ENCODE measurements at places on chromosomes 5 and 9. TPM values are rescaled to one million over a fixed set of nuclear protein-coding genes. Genes with fewer than 3 reads are reported as not detected.

GRCh38 chr9:6632516-6633183, 12.9 kb downstream of the GLDC start:
- no peak for DNase-seq

- DNase-seq, result no peak
Observed at GRCh38 chr9:71790296-71790695, 22.0 kb upstream of the CEMIP2 start.

DNA sequence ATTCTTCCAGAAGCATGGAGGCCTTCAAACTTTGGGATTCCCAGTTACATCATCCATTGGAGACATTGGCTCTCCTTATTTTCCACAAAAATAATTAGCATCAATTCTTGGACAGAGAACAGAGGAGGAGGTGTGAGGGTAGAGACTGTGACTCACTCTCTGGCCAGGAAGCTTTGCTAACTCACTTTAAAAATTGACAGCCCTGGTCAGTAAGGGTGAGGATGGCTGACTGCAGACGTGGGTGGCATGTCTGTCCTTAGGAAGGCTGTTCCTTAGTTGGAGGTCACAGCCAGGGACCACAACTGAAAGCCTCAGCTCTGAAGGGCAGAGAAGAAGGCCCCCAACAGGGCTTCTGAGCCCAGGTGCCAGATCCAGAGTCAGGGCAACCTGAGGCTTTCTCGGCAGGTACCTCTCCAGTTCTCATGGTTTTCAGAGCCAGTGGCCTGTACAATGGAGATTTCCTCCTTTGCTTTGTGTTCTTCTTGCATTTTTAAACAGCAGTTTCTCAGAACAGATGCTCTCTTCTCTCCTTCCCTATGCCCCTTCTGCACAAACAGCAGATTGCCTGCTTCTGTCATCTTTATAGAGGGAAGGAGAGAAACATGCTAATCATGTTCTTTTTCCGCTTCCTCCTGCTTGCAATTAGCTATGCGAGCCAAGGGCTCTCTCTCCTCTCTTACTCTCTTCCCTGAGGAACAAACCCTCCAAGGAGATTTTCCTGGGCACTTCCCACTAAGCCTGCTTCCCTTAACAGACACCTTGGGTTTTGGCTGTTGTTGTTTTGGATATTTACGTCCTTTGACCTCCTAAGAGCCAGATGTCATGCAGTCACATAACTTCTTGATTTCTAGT, 92.5 kb upstream of the ZNF366 start:
- DNase-seq, result no peak

DNA sequence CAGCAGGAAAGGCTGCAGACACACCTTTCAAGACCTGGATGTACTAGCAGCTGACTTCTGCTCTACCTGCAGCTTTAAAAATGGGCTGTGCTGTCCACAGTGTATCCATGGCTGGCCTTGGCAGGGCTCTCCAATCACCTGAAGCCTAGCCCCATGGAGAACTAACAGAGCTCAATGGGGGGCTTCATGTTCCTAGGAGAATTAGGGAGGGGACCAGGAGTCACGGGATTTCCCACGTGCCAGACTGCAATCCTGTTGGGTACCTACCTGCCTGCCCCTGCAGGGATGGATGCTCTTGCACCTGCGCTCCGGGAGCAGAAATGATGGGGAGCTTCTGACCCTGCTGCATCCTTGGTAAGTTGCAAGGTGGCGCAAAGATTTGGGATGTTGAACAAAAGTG, 462.1 kb downstream of the ICE1 start:
- no peak for DNase-seq

DNA sequence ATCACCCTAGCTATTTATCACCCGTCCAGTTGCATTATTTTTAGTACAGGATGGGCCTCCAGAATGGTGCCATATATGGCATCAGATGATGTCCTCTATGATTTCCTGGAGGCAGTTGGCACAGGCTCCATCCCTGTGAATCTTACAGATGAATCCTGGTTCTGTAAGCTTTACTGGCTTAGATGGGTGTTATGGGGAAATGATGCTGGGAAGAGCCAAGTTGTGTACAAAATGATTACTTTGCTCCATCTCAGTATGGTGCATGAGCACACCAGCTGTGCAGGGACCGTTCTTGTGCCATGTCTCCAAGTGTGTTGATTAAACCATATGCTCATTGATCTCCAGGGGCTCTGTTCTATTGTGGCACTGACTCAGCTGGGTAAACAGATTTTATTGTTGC, 755.7 kb downstream of the TLR4 start:
- no peak for DNase-seq

DNA sequence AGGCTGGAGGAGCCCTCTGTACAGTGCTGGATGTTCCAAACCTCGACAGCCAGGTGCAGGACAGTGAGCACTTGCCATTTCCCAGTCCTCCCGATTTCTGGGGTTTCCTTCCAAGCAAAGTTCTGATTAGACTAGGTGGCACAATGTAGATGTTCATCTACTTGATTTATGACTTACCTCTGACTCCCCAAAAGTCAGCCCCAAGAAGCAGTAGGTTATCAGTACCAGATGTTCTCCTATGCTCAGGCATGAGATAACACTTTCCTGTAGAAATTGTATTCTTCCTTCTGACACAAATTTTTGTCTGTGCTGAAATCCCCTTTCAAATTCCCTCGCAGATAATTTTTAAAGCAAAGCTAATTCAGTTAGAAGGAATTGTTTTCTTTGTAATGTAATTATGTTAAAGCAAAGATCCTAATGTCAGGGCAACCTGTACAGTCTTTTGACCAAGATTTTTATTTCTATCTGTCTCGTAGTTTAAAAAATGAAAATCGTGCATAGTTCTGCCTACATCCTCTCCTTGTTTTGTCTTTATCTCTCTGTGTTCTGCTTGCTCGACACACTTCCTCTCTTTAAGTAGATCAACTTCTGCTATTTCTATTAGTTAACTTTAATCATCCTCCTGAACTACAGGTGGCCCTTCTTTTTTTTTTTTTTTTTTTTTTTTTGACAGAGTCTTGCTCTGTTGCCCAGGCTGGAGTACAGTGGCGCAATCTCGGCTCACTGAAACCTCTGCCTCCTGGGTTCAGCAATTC, 102.4 kb upstream of the PJA2 start:
- DNase-seq, result no peak

GRCh38 chr5:8961219-8961618, 584.7 kb downstream of the SEMA5A start:
- no peak for DNase-seq

Gene NEUROG1
- polyA plus RNA-seq, result not detected

Gene HRCT1
- 2.1 TPM for polyA plus RNA-seq

DNA sequence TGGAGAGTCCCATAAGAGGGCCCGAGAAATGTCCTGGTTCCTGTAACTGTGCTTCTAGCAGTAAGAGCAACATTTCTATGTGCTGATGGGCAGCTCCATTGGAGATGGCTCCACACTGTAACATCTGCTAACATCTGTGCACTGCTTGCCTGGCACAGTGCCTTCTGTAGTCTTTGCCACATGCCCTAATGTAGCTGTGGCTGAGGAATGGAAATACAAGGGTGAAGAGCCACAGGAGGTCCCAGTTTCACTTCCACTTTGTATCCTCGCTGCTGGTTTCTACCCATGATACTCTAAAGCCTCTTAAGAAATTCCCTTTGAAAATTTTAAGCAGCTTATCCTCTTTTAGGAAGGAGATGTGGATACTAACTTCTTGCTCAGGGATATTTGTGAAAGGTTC, 97.4 kb downstream of the HOMER1 start:
- no peak for DNase-seq

DNA sequence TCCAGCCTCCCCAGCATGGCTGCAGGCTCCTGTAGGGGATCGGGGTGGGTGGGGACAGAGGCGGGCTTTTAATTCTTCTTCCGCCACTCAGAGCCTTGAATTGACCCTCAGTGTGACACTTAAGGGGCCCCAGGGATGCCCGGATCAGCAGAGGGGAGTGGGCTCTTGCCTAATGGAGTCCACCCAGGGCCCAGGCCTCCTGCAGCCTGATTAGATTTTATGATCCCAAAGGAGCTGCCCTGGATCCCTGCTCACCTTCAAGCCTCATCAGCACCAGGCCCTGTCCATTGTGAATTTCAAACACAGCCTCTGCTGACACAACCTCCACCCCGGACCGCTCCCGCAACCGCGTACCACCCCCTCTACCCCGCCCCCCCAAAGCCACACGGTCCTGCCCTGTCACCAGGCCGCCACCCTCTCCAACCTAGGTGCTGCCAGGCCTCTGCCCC, 214.1 kb upstream of the IER5L start:
- no peak for DNase-seq

- no peak for DNase-seq
Observed at GRCh38 chr5:177496070-177496726, 1.2 kb downstream of the PDLIM7 start.

- DNase-seq, result no peak
Observed at GRCh38 chr9:71118324-71118723, 3.1 kb downstream of the TRPM3 start.

Gene BTNL3
- not detected for polyA plus RNA-seq

Gene NDOR1
- 7.0 TPM for polyA plus RNA-seq

Gene PROB1
- 42.6 TPM for polyA plus RNA-seq

GRCh38 chr9:121717141-121717991, 65.9 kb downstream of the DAB2IP start:
- DNase-seq, result no peak

Gene TCF7
- 2.6 TPM for polyA plus RNA-seq

DNA sequence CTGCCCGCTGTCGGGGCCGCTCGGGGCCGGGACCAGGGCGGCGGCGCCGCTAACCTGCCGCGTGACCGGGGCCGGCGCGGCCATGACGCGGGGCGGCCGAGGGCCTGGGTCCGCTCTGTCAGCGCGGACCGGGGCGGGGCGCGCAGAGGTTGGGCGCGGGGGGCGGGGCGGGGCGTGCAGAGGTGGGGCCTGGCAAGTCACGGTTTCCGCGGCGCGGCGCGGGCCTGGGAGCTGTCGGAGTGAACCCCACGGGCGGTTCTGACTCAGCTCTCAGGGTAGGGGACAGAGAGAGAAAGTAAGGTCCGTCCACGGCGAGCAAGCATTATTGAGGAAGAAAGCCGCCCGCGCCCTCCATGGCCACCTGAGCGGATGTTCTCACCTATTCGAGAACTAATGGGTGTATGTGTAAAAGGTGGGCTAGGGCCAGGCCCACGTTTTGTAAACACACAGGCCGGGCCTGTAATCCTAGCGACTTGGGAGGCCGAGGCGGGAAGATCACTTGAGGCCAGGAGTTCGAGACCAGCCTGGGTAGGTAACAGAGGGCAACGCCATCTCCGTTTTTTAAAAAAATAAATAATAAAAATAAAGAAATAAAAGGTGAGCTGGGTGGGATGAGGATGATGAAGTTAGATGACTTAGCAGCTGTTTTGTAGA, at the start of gene PRXL2C:
PRXL2C (minus strand) TSS at position 120 of the 654 bp plus-strand sequence; CDS start at position 84, 36 bp downstream.
- no peak for DNase-seq

- DNase-seq, result no peak
Observed at GRCh38 chr5:159489779-159490178, 159.5 kb upstream of the IL12B start.

GRCh38 chr5:126755593-126755992, 21.3 kb upstream of the LMNB1 start:
- no peak for DNase-seq

DNA sequence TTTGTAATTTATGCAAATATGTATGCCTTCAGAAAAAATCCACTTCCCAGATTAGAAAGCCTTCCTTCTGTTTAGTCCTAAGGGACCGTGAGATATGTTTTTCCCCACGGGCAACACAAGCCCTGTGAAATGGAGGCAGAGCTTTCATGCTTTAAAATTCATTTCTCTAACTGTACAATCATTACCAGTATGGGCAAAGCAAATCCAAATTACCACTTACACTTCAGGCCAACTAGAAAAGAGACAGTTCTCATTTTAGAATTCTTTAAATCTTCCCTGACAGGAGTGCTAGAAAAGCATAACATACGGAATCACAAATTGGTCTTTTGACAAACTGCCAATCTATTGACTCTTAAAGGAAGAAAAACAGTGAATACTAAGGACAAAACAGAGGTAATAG, 20.5 kb upstream of the TNPO1 start:
- no peak for DNase-seq

DNA sequence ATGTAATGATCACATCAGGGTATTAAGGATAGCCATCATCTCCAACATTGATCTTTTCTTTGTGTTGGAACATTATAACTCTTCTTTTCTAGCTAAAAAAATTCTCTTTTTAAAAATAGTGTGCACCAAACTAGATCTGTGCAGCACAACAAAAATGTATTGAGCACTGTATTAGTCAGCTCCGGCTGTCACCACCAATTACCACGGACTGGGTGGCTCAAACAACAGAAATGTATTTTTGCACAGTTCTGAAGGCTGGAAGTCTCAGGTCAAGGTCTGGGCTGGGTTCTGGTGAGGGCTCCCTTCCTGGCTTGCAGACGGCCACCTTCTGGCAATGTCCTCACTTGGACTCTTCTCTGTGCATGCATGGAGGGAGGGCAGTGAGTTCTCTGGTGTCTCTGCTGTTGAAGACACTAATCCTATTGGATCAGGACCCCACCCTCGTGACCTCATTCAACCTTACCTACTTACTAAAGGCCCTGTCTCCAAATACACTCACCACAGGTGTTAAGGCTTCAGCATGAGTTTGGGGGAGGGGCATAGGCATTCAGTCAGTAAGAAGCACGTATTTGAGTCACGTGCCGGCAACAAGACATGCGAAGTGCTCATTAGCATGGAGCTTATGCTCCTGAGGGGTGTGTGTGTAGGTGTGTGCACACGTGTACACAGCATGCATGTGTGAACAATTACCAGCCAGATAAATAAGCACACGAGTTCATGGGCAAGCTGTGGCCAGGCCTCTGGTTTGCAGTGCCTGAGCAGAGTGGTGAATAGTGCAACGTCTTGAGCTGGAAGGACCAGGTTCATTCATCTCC, 89.4 kb upstream of the SH3PXD2B start:
- DNase-seq, result no peak

DNA sequence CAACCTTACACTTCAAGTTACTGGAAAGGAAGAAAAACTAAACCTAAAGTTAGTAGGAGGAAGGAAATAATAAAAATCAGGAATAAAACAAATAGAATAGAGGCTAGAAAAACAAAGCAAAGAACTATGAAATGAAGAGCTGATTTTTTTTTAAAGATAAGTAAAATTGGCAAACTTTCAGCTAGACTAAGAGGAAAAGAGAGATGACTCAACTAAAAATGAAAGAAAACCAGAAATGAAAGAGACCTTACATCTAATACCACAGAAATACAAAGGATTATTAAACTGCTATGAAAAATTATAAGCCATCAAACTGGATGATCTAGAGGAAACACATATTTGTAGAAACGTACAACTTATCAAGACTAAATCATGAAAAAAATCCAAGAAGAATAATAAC, 60.0 kb downstream of the PRRC1 start:
- DNase-seq, result no peak

DNA sequence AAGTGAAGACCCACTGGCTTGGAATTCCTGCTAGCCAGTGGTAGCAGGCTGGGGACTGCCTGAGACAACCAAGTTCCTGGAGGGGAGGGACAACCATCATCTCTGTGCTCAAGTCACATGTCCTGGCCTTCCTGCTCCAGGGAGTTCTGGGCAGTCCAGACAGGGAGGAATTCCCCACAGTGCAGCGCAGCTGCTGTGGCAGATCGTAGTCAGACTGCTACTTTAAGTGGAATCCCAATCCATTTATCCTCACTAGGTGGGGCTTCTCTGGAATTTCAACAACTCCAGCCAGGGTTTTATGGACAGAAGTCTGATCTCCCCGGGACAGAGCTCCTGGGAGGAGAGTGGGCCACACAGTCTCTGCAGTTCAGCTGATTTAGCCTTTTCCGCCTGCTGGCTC, 20.9 kb upstream of the OR5C1 start:
- no peak for DNase-seq

Gene LCN15
- polyA plus RNA-seq, result 0.49 TPM
